ENCODE measurements at places on chromosomes 4 and X.

DNA sequence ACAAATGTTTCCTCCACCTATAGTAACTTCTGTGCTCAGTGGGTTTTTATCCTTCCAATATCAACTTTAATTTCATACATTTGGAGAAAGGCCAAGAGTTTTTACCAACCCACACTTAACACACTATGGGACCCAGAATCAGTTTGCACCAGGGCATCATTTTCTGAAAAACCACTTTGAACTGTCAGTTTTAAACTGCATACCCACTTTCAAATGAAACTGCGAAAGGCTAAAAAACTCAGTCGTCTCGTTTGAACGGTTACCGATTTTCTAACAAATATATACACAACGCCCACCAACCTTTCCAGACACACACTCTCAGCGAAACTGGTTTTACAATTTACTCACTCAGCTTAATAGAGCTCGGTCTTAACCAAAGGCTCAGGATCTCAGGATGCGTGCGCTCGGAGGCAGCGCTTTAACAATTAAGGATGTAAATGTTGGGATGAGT lies 376 bp downstream of the ABCG2 start:
- DNase-seq: no peak

DNA sequence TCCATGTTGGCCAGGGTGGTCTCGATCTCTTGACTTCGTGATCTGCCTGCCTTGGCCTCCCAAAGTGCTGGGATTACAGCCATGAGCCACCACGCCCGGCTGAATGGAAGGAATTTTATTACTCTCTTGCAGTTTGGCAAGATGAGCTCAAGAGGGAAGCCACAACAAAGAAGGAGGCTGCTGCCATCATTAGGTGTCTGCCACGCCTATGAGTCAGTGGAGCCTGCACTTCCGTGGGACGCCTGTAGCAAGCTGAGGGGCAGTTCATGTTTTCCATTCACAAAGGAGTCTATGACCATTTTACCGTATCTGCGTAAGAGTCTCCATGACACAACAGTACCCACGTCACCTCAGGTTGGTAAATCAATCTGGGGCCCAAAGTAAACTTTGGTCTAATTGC lies 51.2 kb upstream of the CHRNA9 start:
- DNase-seq: no peak

GRCh38 chrX:139844163-139844562 lies 88.7 kb downstream of the ATP11C start:
- no peak for DNase-seq

DNA sequence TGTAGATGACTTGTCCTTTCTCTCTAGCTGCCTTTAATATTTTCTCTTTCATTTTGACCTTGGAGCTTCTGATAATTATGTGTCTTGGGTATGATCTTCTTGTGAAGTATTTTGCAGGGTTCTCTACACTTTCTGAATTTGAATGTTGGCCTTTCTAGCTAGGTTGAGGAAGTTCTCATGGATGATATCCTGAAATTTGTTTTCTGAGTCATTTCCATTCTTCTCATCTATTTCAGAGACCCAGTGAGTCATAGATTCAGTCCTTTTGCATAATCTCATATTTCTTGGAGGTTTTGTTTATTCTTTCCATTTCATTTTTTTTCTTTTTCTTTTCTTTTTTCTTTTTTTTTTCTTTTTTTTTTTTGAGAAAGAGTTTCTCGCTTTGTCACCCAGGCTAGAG lies 585.7 kb upstream of the PABPC4L start:
- no peak for DNase-seq

DNA sequence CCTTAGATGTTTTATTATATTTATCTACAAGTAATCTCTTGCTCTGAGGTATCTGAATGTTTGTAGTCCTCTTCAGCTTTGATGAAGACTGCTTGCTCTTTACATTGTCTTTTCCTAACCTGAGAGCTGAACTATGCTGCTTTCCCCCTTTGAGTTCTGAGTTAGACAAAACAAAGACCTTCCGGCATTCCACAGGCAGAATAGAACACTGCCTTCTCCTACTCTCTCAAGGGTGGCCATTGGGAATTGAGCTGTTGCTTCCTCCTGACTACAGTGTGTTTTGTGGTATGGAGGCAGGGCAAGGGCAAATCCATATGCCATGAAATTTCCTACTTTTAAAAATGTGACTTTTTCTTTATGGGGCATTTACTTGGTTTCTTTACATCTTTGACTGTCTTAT lies 841.0 kb downstream of the FAM133A start:
- no peak for DNase-seq

DNA sequence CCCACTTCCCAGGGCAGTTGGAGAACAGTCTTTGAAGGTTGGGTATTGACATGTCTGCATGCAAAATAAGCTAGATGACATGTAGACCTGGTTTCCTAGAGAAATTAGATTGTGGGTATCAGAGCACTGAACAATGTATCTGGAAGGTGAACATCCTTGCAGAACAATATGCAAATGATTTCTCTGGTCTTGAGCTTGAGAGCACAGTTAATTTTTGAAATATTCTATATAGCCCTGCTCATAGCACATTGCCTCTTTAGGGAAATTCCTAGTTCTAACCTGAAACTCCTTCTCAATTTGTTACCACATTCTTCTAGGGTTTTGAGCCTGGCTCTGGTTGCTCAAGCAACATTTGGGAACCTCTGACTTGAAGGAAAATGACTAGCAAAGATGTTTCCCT lies 41.6 kb upstream of the LAS1L start:
- DNase-seq: no peak

GRCh38 chr4:38609614-38610013 lies 54.4 kb upstream of the KLF3 start:
- DNase-seq: no peak

DNA sequence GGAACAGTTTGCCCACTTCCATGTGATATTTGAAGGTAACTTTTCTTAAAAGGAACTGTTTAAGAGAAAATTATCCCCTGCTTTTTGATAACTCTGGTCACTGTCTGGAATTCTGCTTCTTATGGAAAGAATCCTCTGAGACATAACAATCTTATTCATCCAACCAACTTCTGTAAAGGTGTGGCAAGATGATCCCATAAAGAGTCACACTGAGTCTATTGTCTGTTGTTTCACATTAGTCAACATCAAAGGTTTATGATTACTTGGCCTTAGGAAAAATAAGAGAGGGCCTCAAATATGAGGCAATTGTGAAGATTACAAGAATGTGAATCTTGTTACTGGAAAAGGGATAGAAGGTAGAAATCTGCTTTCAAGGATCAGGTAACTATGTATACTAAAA lies 88.0 kb upstream of the MAGEB18 start:
- no peak for DNase-seq

- no peak for DNase-seq
Observed at GRCh38 chr4:148808416-148808815, 366.2 kb upstream of the NR3C2 start.

DNA sequence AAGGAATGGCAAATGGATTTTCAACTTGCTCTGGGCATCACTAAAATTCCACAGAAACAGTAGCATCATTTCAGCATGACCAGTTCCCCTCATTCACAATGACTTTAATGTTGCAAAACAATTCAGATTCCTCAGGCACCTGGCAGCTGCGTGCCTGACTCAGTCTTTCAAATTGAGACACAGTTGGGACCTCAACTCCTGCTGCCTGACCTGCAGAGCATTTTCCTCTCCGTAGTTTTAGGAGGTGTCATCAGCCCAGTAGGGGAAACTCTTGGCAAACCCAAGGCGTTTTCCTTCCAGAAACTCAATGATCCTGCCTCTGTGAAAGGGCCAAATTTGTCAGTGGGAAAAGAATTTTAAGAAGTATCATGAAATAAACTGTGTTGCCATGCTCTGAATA lies 388.9 kb downstream of the SPRY1 start:
- no peak for DNase-seq

- no peak for DNase-seq
Observed at GRCh38 chr4:41134581-41134980, 79.8 kb downstream of the APBB2 start.

DNA sequence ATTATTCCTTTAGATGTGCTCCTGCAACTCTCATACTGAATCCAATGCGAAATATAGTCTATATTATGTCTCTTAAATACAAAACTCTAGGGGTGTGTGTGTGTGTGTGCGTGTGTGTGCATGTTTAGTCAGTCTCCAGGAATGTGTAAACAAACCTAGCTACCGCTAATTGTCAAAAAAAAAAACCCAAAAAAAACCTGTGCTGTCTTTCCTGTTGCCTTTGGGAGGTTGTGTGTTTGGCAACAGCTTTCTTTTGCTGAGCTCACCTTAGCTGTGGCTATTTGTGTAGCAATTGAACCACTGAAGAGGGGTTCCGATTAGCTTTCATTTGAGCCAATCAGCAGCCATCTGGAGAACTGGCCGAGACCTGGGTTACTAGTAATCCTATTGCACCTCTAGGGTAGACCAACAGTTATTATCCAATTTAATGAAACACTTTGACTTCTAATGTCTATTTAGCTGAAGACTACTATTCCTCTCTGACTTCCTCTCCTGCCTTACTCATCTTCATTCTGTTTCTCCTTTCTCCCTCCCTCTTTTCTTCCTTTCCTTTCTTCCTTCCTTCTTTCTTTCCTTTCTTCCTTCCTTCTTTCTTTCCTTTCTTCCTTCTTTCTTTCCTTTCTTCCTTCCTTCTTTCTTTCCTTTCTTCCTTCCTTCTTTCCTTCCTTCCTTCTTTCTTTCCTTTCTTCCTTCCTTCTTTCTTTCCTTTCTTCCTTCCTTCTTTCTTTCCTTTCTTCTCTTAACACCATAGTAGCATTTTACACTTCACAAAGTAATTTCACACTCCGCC lies 471.1 kb downstream of the GBA3 start:
- DNase-seq: no peak

GRCh38 chrX:138018145-138018799 lies 452.3 kb downstream of the ZIC3 start:
- no peak for DNase-seq

DNA sequence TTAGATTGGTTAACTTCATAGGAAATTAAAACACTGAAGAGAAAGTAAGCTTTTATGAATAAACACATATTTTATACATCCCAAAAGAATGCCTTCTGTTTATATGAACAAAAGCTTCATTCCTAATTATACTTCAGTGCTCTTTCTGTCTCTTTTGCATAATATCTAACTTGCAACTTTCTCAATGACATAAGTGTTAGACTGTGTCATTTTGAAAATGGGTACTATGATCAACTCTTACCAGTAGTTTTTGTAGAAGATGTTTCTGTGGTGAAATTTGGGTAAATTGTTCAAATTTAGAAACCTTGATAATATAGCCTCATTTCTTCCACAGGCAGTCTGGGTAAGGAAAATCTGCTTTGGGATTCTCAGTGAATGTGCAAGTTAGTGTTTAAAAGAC lies 991.4 kb downstream of the CCSER1 start:
- DNase-seq: no peak

DNA sequence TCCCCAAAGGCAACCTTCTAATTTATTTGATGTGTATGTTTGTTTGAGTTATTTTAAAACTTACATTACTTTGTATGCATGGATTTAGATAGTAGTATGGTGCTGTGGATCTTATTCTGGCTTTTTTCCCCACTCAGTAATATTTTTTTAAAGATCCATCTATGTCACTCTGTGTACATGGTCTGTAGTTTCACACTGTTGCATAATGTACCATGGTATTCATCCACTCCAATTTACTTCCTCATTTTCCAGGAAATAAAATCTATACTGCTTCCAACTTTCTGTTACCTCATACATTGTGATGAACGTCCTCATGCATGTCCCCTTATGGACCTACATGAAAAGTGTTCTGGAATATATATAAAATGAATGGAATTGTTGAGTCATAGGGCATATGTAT lies 17.6 kb downstream of the ARMCX2 start:
- DNase-seq: no peak

DNA sequence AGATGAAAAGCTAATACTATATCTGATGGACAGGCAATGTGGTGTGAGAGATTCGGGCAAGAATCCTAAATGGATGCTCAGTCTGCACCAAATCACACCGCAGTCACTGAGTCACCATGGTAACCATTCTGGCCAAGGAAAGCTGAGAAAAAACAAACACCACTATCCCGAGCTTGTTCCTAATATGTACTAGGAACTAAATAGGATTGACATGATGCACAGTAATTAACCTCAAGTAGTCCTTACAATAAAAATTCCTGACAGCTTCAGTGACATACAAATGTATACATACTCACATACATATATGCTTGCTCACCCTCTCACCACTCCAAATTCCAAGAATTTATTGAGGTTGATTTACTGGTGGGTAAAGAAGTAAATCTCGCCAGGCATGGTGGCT lies 1.1 kb upstream of the RAB40A start:
- DNase-seq: no peak

- DNase-seq: no peak
Observed at GRCh38 chrX:23387550-23388184, 53.0 kb downstream of the PTCHD1 start.

GRCh38 chr4:107854356-107855022 lies 29.8 kb downstream of the SGMS2 start:
- no peak for DNase-seq

DNA sequence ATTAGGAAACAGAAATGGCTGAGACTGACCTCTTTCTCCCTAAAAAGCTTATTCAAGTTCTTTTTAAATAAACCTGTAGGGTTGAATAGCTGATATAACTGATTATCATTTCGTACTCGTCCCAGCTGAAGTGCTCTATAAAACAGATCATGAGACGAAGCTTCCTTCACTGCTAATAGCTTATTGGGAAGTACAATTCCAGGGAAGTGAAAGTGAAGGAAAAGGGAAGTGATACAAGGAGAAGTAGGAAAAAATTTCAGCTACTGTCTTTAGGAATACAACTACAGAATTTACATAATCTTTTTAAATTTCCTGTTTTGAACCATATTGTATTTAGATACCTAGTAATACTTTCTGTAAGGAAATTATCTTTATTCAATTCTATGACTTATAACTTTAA lies 103.0 kb downstream of the SNCA start:
- DNase-seq: no peak

- no peak for DNase-seq
Observed at GRCh38 chrX:15617111-15617510, 16.4 kb upstream of the ACE2 start.

DNA sequence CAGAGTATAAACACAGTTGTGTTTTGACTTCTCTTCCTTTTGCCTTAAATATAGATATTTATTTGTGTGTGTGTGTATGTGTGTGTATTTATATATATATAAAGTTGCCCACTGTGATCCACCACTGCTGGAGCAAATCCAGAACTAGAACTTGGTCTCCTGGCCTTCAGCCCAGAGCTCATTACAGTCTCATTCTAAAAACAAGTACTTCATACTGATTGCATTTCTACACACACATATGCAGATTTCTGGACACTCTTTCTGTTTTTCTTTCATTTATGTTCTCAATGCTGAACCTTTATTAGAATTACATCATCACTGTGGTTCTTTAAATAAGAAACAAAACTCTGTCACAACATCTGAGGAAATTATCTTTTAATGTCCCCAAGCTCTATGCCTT lies 381 bp downstream of the TXK start:
- no peak for DNase-seq

DNA sequence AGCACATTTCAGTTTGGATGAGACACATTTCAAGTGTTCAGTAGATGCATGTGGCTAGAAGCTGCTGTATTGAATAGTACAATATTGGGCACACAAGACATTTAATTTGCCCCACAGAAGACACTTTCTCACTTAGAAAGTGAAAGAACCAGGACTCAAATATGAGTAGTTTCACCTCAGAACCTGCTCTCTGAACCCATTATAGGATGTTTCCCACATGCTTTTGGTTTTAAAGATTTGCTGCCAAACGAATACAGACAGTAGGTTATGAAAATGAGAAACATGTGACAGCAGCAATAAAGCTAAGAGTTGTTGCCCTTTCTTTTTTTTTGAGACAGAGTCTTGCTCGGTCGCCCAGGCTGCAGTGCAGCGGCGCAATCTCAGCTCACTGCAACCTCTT lies 32.3 kb downstream of the C4orf54 start:
- no peak for DNase-seq
